CD4-positive, alpha-beta T cell treated with Interleukin-15 for 4 hours (primary cell): ENCODE measurements at places on chromosomes 6 and 20.

GRCh38 chr6:23003671-23004467 lies 434.5 kb downstream of the HDGFL1 start:
- no peak for DNase-seq

DNA sequence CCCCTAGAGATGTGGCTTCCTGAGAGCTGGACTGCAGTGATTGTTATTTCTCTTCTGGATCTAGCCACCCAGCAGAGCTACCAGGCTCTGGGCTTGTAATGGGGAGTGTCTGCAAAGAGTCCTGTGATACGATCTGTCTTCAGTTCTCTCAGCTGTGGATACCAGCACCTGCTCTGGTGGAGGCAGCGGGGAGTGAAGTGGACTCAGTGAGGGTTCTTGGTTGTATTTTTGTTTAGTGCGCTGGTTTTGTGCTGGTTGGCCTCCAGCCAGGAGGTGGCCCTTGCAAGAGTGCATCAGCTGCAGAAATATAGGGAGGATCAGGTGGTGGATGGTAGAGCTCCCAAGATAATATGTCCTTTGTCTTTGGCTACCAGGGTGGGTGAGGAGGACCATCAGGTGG lies 33.7 kb downstream of the PAX1 start:
- DNase-seq = no peak

DNA sequence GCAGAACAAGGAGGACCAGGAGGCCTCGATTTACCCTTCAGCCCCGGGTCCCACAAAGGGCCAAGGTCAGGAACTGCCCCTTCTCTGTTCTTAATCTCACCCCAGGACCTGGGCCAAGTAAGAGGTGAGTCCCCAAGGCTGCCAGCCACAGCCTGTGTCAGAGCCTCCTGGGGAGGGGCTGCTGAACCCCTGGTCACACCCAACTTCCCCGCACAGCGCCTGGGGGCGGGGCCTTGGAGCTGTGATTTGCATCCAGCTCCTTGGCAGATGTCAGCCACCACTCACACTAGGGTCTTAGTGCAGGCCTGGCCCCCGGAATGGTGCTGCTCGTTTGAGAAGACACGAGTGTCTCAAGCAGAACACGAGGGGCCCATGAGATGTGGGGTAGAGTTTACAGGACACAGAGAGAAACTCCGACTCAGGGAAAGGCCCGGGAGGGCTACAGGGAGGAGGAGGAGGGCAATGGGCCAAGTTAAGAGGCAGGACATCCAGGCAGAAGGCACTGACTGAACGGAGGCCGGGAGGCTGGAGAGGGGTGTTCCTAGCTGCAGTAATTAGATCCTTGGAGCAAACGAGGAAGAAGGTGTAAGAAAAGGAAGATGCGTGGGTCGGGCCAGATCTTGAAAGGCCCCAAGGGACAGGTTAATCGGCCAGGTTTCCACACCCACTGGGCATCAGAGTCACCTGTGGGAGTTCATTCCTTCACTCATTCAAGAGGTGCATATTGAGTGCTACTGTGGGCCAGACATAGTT lies 26.9 kb downstream of the ZBP1 start:
- no peak for DNase-seq

DNA sequence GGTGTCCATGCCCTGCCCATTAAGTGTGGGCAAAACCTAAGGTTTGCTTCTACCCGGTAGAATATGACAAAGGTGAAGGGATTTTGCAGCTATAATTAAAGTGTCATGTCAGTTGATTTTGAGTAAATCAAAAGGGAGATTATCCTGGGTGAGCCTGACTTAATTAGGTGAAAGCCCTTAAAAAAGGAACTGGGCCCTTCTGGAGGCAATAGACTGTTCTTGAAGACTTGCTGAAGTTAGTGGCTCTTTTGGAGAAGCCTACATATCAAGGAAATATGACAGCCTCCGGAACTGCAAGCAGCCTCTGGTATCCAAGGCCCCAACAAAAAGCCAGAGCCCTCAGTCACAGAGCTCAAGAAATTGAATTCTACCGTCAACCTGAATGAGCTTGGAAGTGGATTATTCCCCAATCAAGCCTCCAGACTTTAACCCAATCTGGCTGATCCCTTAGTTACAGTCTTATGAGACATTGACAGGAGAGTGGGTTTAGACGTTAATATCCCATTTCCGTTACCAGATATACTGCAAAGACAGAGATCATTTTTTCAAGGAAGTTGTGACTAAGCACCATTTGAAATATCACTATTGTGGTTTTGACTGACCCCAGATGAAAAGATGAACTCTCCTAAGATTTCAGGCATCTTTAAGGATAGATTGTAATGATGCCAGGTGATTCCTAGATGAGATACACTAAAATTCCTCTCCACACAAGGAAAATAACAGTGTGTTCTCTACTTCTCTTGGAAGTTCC lies 303.4 kb downstream of the PLCB1 start:
- no peak for DNase-seq

DNA sequence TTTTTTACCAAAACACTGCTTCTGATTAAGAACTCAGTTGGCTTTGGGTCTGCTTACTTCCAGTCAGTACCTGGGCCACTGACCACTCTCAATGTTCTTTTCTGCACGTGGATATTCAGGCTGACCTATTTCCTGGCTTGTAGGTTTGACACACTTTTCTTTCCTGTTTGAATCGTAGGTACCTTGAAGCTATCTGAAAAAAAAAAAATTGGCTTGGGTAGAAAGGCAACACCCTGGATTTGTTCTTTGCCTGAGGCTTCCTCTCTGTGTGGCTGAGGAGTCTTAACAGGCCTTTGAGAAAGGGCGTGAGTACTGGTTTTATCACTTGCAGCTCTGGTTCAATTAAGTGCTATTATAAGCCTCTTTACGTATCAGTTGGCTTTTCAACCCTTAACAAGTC lies 60.6 kb upstream of the IL20RA start:
- DNase-seq = no peak

DNA sequence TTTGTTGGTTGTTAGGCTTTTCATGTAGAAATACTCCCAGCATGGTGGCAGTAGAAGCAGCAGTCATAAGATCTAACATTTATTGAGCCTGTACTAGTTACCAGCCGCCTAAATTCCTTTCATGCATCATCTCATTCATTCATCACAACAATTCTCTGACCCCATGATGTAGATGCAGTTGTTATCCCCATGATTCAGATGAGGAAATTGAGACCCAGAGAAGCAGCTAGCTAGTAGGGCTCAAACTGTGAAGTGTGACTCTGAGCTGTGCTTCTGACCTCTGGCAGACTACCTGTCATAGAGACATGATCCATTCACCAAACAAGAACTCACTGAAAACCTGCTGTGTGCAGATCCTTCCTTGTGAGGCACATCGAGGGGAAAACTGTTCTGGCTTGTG lies 16.9 kb downstream of the RREB1 start:
- DNase-seq = no peak

GRCh38 chr20:3847429-3847940 lies 851 bp downstream of the MAVS start:
- no peak for DNase-seq

DNA sequence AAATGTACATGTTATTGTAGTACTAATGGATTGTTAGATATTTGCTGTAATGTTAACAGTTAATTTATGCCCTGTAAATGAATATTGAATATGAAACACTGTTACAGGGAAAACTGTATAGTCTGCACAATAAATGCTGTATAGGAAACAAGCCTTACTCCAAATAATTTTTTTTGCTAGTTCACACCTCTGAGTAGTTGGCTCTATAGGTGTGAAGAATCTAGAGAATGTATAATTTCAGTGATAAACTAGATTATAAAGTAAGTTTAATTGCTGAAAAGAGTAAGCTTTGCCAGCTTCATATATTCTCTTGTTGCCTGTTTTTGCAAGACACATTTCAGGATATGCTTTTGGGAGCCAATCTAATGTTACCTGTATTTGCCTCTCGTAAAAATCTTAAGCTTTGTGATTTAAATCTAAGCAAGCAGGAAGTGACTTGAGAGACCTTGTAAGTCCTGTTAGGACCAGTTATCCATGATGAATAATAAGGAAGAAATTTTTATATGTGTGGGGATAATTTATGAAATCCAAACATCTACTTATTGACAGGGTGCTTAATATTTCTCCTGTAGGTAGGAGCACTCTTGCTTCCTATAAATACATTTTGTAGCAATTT lies 232.4 kb downstream of the ZFAND3 start:
- no peak for DNase-seq

DNA sequence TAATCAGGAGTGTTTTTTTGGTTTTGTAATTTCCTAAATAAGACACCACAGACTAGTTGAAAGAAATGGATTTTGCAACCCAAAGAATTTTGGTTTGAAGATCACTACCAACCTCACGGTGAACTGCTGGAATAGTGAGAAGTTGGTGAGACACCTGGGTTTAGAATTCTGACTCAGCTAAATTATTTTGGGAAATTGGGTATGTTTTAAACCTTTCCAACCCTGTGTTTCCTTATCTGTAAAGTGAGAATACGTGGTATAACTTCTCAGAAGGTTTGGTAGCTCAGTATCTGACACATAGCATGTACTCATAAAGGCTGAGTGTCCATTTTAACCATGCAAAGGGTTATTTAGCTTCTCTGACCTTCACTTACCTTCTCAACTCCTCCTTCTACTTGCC lies 261.9 kb downstream of the FOXA2 start:
- DNase-seq = no peak

GRCh38 chr6:91268941-91269340 lies 682.1 kb upstream of the MAP3K7 start:
- no peak for DNase-seq

- DNase-seq = no peak
These were observed 54.1 kb downstream of the NUDT3 start for GRCh38 chr6:34338377-34338776.

GRCh38 chr6:83536034-83536646 lies 23.8 kb downstream of the PRSS35 start:
- peak; percentile 47 for DNase-seq

DNA sequence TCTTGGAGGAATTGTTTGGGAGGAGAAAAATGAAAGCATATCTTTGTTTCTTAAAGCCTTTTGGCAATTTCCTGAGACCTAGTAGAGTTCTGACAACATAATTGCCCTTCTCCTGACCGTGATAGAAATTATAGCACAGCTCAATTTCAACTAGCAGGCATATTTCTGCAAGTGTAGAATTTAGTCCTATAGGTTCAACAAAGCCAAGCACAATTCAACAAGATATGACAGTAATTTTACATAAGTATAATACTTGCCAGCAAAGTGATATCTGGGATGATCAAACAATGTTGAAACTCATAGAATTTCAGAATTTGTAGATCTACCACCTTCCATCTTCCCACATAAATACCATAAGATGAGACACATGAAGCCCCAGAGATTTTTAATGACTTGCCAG lies 73.1 kb downstream of the SPTLC3 start:
- no peak for DNase-seq

DNA sequence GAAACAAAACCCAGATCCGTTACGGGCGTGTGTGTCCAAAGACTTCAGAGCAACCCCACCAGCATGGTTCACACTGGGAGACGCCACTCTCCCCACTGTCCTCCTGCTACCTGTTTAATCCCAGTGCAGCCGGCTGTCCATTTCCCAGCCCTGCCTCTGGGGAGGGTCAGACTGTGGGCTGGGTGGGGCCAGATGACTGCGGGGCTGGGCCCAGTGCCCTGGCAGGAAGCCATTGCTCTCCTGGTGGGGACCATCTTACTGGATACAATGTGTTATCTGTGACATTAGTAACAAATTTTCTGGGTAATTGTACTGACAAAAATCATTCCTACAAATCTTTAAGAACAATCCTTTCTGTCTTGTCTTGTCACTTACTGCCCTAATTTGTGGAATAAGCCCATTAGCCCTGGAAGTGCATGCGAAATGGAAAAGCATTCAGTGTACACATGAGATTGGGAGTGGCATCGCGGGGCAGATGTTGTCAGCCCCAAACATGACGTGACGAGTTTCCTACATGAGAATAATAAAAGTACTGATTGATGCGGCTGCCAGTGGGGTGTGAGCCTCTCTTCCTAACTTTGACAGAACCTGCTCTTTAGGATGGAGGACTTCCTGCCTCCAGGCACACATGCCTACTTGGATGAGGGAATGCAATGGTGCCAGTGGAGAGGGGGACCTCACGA lies 37.9 kb upstream of the PCMTD2 start:
- DNase-seq = no peak

DNA sequence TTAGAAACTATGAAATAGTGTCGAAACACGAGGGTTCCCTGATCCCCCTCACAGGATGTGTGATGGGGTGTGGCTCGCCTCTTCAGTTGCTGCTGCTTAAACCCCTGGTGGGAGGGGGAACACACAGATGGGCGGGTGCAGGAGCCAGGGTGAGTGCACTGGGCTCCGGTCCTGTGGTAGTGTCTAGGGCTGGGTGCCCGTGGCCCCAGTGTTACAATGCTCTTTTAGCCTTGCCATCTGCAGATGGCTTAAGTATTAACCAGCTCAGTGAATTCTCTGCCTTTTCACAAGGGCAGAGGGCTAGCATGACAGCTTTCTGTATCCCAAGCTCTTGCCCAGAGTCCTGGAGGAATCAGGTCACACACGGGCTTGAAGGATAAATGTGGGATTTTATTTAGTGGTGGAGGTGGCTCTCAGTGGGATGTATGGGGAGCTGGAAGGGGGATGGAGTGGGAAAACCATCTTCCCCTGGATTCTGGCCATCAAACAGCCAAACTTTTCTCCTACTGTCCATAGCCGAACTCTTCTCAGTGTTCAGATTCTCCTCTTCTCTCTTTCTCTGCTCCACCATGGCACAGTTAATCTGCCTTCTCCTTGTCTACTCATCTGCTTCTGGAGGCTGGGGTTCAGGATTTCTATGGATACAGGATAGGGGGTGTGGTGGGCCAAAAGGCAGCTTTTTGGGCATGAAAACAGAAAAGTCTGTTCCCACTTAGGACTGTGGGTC lies 659.0 kb downstream of the EPM2A start:
- DNase-seq = no peak

DNA sequence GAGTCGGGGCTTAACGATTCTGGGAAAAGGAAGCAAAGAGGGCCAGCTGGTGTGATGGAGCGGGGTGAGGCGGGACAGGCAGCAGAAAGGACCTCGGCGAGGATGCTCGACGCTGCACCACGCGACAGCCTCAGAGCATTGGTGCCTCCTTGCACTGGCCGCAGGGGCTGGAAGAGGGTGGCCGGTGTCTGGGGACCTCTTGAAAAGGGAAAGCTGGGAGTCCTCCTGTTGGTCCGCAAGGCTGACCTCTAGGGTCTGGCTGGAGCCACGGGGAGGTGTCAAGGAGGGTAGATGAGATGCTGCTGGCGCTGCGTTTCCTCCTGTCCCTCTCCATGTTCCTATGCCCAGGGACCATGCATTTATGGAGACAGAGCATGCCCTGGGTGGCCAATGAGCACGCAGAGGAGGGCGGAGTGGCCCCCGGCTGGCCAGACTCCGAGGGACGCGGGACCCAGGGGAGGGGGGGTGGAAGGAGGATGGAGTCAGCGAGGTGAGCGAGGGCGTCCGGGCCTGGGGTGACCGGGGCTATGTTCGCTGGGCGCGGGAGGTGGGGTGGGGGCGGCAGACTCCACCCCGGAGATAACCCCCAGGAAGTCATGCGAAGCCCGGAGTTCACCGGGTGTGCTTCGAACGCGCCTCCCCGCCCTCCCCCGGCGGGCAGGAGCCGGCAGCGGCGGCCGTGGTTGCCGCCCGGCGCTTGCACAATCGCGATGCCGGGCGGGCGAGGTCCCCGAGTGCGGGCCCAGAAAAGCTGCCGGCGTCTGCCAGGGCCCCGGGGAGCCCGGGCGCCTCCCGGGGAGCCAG lies at the start of gene CYP24A1:
CYP24A1 (minus strand) TSS at position 334 of the 804 bp plus-strand sequence. CDS start 407 bp downstream, outside the sequence.
- DNase-seq = no peak
